ENCODE measurements at places on chromosomes 7 and 10.

DNA sequence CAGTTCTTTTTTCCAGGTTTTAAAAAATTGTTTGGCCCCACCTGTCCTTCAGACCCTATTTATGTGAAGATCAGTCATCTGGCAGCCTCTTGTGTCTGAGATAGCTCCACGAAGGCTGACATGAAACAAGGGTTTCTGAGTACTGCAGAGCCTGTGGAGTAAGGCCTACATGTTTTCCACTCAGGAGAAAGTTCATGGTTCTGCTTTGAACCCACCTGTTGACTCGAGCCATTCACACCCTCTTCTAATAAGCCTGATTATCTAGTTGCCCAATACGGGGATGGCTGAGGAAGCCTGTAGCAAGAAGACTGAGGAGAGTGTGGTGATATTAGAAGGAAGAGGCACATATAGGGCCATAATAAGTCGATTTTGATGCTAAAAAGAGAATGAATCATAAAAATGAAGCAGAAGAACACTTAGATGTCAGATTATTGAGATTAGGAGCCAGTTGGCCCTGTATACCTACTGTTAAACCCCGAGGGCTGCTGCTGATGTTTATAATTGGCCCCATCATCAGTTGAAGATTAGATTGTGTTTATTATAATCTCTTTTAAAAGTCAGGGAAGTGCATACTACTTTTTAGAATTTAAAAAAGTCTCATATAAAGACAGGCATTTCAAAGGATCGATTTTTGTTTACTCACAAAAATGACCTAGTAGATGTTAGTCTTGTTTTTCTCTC, 109.4 kb downstream of the CDK14 start:
- no peak for DNase-seq

- no peak for DNase-seq
These were observed 27.7 kb upstream of the GLI3 start for GRCh38 chr7:42264702-42265101.

DNA sequence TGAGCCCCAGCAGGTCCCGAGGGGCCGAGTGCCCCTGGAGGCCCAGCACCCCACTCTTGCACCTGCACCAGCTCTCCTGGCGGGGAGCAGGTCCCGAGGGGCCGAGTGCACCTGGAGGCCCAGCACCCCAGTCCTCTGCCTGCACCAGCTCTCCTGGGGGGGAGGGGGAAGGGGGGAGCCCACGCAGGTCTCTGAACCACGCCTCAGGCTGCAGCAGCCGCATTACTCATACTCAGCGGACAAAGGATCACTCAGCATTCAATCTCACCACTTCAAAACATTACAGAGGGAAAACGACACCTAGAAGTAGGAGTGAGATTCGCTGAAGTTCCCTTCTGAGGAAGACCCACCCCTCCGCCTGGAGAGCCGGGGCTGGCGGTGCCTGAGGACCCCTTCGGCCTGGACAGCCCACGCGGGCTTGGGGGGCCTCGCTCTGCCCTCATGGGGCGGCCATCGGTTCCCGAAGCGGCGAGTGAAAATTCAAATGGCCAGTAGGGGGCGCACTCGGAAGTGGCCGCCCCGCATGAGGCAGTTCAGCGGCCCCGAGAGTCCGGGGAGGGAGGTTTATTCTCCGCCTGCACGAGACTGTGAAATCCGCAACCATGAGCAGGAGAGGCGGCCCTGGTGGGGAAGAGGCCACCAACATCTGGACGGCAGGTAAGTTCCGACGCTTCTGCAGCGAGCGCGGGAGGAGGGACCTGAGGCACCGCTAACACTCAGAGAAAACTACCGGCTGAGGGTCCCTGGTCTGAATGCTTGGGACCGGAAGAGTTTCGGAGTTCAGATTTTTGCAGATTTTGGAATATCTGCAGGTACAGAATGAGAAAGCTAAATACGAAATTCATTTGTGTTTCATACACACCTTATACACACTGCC, 1.1 kb upstream of the GPER1 start:
- DNase-seq: peak; percentile 90

GRCh38 chr7:405489-406211, 114.0 kb downstream of the PDGFA start:
- DNase-seq: peak; percentile 10

DNA sequence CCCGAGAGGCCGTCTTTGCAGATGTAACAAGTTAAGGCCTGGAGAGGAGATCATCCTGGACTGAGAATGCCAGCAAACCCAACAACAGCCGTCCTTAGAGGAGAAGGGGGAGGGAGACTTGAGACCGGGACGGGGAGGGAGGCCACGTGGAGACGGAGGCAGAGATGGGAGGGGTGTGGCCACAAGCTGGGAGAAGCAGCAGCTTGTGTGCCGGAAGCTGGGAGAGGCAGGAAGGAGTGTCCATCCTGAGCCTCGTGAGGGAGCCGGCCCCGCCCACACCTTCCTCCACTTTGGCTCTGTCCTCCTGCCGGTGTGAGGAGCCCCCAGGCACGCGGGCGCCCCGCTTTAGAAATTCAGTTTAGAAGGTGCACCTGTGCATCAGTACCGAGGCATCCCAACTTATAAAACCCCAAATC, 95.7 kb downstream of the DNAJB6 start:
- no peak for DNase-seq

- DNase-seq: no peak
These were observed 1170.0 kb downstream of the XPNPEP1 start for GRCh38 chr10:108753326-108753725.
